Activated CD4-positive, alpha-beta T cell treated with anti-CD3 and anti-CD28 coated beads, Interleukin-2, Interleukin-6, amounts not matched to agents 100 ng/mL and 50 ng/mL, durations not matched to agents 16 hours and 8 hours (primary cell): ENCODE measurements at places on chromosomes 12 and 14.

- no peak for DNase-seq
Observed at GRCh38 chr12:601976-602699, 61.1 kb downstream of the NINJ2 start.

- DNase-seq = no peak
Observed at GRCh38 chr12:32418903-32419519, 19.7 kb downstream of the FGD4 start.

GRCh38 chr12:109893261-109893995 lies 6.6 kb upstream of the TCHP start:
- no peak for DNase-seq

GRCh38 chr12:18432206-18432605 lies 170.9 kb downstream of the PIK3C2G start:
- DNase-seq = no peak

- DNase-seq = no peak
Observed at GRCh38 chr12:12909995-12910420, 18.6 kb downstream of the GPRC5A start.

DNA sequence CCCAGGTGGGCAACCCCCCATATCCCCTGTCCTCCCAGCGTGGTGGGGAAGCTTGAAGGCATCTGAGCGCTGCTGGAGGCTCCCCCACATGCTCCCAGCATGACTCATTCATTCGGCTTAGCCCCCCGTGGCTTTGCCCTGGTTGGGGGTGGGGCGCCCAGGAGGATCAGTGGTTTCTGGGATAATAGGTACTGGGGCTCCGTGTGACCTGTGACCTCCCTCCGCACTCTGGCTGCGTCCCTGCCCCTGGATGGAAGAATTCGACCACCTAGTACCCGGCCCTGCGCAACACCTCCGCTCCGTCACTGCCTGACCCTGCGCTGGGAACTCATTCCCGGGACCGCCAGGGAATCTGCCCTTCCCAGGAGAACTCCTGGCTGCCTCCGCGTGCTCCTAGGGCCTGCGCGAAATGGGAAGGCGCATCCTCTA lies 120.1 kb downstream of the AACS start:
- DNase-seq = no peak

- DNase-seq = no peak
Observed at GRCh38 chr14:55915456-55915855, 202.8 kb upstream of the PELI2 start.

DNA sequence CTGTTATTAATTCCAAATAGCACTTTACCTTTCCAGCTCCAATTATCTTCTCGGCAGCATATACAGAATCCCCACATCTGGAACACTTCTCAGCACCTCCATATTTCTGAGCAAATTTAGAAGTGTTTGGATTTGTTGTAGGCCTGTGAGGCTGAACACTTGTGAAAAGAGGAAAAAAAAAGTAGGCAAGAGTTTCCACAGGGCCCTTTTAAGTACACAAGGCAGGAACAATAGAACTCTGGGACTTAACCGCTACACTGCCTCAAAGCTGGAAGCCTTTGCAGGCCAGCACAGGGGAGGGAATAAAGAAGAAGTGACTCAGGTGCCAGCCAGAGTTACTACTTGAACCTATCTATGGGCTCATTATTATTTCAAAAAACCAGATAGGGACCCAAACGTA lies 18.6 kb downstream of the CSRP2 start:
- DNase-seq = no peak

DNA sequence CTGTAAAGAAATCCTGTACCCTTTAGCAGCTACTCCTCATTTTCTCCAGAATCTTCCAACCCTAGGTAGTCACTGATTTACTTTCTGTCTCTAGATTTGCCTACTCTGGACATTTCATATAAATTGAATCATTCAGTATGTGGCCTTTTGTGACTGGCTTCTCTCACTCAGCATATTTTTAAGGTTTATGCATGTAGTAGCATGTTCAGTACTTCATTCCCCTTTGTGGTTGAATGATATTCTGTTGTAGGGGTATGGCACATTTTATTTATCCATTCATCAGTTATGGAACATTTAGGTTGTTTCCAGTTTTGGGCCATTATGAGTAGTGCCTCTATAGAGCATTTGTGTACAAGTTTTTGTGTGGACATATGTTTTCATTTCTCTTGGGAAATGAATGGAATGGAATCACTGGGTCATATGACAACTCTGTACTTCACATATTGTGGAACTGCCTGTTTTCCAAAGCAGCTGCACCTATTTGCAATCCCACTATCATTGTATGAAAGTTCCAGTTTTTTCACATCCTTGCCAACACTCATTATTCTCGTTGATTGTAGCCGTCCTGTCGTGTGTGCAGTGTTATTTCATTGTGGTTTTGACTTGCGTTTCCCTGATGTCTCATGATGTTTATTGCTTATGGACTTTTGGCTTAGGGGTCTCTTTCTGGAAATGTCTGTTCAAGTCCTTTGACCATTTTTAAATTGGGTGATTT lies 57.2 kb downstream of the ATF7IP start:
- no peak for DNase-seq

GRCh38 chr14:97458661-97459579 lies 661.7 kb downstream of the VRK1 start:
- peak; percentile 87 for DNase-seq
